ENCODE measurements at places on chromosomes 12 and 14.

DNA sequence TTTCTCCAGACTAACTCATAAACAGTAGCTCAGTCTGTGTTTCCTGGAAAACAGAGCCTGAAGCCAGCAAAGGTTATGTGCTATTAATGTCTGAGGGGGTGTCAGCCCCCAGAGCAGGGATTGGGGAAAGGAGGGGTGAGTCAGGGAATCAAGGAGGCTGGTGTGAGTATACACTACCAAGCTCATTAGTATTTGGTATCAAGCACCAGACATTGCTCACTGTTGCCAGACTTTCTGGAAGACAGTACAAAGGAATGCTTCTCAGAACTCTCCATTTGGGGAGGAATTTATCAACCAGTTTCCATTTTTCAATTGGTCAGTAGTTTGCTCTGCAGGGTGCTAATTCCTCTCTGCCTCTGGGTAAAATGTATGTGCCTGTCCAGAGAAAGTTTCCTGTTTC lies 443.4 kb downstream of the GLT1D1 start:
- DNase-seq = no peak

DNA sequence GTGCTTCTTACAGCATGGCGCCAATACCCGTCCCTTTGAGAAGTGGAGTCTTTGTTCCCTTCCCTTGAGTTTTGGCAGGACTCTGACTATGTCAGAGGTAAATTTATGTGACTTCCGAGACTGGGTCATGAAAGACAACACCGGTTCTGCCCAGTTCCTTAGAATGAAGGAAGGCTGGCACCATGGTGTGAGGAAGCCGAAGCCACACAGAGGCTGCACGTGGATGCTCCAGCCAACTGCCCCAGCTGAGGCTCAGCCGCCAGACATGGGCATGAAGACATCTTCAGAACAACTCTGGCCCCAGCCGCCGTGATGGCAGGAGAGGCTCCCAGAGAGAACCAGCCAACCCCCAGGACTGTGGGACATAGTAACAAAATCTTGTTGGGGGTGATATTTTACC lies 111.2 kb downstream of the CALM1 start:
- DNase-seq = no peak

DNA sequence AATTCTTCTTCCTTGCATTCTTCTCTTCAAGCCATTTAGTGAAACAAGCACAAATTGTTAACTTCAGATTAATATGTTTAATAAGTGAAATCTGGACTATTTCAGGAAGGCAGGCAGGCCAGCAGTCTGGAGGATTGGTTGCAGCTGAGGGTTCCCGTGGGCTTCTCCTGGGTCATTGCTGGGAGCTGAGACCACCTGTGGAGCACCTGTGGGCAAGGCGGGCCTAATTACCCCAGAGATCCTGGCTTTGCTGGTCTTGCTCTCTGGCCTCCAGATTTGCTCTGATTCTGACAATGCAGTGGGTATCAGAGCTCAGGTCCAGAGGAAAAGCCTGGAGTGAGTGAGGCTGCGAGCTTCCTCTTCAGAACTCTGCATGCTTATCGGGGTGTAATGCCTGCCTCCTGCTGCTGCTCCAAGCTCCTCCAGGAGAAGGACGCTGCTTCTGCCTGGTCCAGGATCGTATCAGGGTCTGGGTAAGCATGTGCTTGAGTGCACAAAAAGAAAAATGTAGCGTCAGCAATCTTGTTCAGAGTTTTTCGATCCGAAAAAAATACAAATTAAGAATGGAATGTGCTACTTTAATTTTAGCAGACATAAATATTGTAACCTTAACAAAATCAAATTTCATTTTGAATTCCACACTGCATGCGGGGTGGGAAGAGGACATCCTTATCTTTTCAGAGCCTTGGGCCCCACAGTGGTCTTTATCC lies 93.8 kb downstream of the TMEM30B start:
- no peak for DNase-seq

GRCh38 chr14:33842299-33842698 lies 108.6 kb downstream of the EGLN3 start:
- peak; percentile 40 for DNase-seq

GRCh38 chr12:22658214-22658613 lies 33.2 kb downstream of the ETNK1 start:
- DNase-seq = no peak

GRCh38 chr12:77689510-77690086 lies 141.1 kb upstream of the NAV3 start:
- DNase-seq = no peak

- no peak for DNase-seq
These were observed 334.3 kb upstream of the OR4E1 start for GRCh38 chr14:22007784-22008412.

DNA sequence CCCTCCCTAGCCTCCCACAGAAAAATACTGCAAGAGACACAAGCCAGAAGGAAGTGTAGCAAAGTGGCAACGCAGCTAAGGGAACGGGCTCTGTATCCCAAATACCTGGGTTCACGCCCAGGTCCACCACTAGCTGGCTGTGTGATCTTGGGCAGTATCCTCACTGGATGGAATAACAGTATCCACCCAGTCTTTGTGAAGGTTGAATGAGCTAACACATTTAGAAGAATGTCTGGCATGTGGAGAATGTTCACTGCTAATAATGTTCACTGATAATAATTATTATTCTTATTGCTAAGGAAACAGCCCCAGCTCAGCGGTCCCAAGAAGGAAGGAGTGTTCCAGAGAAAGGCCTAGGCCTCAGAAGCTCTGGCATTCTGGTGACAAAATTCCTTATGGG lies 70.9 kb downstream of the VWF start:
- no peak for DNase-seq

DNA sequence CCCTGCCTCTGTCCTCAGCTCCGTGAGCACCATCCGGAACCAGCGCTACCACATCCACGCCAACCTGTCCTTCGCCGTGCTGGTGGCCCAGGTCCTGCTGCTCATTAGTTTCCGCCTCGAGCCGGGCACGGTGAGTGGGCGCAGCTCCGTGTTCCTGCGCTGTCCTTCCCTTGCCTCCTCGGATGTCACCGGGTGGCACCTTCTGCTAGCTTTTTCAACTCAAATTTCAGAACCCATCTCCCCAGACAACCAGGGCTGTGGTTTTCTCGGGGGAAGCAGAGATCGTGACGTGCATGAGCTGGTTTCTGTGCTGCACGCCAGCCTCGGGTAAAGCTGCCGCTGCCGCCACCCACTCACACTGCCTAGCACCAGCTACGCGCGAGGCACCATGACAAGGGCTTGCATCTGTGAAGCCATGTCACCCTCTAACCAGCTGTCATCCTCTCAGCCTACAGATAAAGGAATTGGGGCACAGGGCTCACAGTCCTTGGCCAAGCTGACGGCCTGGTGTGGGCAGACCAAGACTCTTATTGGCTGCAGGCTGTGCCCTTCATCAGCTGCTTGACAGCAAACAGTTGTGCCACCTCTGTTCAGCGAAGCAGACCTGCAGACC lies 152.1 kb downstream of the ADGRD1 start:
- DNase-seq = no peak

- no peak for DNase-seq
These were observed 10.8 kb downstream of the BMAL2 start for GRCh38 chr12:27343255-27344000.

DNA sequence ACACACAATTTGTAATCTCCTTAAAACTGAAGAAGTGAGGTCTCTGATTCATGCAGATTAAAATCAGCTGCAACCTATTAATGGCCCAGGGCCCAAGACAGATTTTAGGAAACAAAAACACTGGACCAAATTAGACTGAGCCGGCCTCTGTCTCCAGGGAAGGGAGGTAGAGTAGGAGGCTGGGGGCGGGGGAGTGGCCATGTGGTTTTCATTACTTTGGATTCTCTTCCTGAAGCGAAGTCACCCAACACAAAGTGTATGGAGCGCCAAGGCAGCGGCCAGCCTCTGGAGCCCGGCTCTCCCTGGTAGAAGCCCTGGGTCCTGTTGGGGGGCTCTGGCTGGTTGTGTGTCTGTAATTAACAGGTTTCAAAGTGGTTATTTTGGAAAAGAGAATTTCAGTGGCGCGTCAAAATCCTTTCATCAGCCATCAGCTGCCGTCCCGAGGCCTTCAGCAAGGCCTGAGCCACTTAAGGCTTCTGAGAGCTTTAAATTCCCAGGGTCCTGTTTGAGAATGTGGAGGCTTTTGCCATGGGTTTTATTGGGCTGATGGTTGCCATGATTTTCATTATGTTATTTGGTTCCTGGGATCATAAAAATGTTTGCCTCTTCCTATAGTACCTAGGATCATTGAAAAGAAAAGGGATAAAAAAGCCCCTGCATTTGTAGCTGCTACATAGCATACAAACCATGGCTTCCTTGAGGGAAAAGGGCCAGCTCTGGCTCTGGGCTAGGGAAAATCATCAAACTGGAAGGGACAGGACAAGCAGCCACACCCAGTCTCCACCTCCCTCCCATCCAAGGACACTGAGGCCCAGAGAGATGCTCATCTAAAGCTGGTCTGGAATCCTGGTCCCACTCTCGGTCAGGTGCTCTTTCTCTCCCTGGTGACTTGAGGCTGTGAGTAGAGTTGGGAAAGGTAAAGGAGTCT lies 282.4 kb downstream of the ZFP36L1 start:
- no peak for DNase-seq

GRCh38 chr12:114682785-114683708 lies 928 bp downstream of the TBX3 start:
- DNase-seq = no peak

- no peak for DNase-seq
These were observed 28.9 kb downstream of the HEATR5A start for GRCh38 chr14:31391473-31391872.

- no peak for DNase-seq
These were observed 359.4 kb upstream of the DCN start for GRCh38 chr12:91542067-91542466.

DNA sequence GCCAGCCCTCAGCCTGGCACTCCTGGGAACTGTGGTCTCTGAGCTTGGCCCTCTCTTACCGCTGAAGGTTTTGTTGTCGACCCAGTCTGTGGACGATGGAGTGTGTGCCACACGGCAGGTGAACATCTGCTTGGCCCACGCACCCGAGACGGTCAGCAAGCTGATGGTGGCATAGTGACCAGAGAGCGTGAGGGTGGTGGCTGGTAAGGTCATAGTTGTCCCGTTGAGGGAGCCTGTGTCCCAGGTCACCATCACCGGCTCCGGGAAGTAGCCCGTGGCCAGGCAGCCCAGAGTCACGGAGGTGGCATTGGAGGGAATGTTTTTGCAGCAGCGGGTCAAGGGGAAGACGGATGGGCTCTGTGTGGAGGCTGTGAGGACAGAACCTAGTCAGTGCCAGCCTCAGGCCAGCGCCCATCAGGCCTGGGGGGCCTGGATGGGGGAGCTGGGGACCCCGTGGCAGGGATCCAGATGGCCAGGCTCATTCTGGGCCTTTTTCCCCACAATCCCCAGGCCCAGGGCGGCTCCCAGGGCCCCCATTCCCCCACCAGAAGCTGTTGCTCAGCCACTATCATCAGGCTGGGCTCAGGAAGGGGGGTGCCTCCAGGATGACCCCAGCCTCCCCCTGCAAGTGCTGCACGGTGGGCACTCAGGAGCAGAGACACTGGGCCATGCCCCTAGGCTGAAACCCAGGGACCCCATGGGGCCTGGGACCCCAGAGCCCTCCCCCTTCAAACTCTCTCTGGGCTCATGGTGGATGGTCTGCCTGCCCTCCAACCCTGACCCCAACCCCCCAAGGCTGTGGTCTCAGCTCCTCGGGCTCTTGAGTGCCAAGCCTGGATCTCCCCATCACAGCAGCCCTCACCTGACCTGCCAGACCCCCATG lies 75.2 kb downstream of the TMEM121 start:
- no peak for DNase-seq

DNA sequence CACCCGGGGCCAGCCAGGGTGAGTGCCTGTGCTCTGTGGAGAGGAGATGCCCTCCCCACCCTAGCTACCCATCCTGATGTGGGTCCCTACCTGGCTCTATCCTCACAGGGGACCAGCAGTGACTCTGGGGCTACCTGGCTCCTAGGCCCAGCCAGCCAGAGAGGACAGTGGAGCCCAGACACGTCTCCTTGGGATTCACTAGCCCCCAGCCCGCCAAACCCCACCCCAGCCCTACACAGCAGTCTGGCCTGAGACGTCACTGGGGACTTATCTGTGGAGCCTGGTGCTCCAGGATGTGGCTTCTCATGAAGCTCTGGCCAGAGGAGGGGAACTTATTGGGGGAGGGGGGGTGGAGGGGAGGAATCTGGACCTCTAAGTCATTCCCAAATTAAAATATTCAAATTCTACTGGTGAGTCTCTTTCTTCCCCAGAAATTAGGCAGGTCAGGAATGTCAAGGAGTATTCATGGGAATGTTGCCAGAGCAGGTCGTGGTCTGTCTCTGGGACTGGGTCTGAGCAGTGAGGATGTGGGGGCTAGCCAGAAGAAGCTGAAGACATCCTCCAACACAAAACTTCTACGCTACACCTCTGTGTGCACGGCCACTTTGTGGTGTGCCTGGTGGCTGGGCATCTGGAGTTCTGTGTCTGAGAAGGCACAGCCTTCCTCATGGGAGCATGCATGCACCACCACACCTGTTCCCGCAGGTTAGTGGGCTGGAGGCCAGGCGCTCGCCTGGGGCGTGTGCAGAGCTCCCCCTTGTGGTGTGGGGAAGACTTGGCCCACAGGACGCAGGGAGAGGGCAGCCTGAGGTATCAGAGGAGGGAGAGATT lies 2.7 kb downstream of the CMTM5 start:
- peak; percentile 31 for DNase-seq

GRCh38 chr12:52496590-52497071 lies 3.6 kb upstream of the KRT6A start:
- DNase-seq = no peak

GRCh38 chr14:77200406-77200985 lies 18.9 kb downstream of the TMEM63C start:
- no peak for DNase-seq

DNA sequence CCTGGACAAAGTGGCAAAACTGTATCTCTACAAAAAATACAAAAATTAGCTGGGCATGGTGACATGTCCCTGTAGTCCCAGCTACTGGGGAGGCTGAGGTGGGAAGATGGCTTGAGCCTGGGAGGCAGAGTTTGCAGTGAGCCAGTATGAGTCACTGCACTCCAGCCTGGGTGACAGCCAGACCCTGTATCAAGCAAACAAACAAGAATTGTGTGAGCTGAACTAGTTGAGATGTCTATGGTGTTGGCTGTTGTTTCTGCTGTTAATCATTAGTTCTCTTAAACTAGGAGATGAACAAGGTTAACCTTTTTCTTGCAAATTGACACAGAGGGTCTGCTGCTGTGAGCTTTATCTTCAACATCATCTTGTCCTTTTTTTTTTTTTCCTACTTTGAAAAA lies 23.6 kb downstream of the RASSF3 start:
- DNase-seq = no peak

DNA sequence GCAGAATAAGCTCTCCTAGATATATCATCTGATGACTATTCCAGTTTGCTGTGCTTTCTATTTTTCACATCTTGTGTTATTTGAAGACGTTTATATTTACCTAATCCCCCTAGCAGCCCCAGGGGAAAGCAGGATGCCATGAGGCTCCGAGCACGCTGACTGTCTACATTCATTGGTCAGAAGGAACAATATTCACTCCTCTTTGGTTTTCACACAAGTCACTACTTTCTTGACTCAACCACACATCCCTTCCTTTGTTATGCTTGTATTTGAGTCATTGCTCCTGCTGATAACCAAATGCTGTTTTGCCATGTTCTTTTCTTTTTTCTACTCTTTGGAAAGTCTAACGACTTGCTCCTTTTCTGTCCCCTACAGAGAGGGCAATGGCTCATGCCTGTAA lies 86.5 kb upstream of the SLC38A2 start:
- DNase-seq = no peak
